ENCODE measurements at places on chromosomes 7 and 10.

- DNase-seq: no peak
Observed at GRCh38 chr7:50315739-50316671, 11.5 kb downstream of the IKZF1 start.

- DNase-seq: no peak
Observed at GRCh38 chr7:101400751-101401150, 38.1 kb downstream of the COL26A1 start.

GRCh38 chr10:101903827-101904550 lies 60.4 kb upstream of the KCNIP2 start:
- DNase-seq: no peak

GRCh38 chr7:101754424-101755159 lies 62.8 kb upstream of the CUX1 start:
- DNase-seq: peak; percentile 59

DNA sequence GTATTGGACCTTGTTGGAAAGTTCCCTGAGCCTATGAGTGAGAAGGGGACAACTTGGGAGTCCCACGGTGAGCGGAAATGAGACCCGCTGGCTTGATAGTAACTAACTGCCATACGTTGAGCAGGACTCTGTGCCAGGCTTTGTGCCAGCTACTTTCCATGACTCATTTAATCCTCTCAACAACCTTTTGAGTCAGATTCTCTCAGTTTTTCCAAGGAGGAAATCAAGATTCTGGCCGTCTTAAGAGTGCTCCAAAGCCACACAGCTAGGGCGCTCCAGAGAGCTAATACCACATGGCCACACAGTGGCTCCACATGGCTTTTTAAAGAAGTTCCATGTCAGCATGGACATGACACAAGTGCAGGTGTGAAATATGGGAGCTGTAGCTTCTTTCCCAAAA lies 55.7 kb downstream of the NOD1 start:
- no peak for DNase-seq

- DNase-seq: no peak
Observed at GRCh38 chr7:24026351-24026750, 257.6 kb upstream of the NPY start.

GRCh38 chr10:50506861-50507573 lies 116.7 kb downstream of the SGMS1 start:
- no peak for DNase-seq

- DNase-seq: no peak
Observed at GRCh38 chr7:100472121-100472851, 6.7 kb downstream of the TSC22D4 start.

DNA sequence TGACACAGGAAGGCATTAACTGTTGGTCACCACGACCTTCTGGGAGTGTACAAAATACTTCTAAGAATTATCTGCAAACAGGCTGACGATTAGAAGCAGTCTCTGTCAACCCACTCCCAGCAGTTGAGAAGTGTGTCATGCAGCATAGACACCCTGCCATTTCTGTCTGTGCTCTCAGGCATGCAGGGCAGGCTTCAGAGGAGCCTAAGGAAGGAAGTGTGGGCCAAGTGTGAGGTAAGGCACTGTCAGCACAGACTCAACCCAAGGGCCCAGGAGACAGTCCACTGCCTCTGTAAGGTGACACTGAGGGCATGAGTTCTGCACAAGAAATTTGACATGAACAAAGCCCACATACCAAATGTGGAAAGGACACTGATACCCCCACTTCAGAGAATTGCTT lies 109.0 kb upstream of the VIPR2 start:
- no peak for DNase-seq

DNA sequence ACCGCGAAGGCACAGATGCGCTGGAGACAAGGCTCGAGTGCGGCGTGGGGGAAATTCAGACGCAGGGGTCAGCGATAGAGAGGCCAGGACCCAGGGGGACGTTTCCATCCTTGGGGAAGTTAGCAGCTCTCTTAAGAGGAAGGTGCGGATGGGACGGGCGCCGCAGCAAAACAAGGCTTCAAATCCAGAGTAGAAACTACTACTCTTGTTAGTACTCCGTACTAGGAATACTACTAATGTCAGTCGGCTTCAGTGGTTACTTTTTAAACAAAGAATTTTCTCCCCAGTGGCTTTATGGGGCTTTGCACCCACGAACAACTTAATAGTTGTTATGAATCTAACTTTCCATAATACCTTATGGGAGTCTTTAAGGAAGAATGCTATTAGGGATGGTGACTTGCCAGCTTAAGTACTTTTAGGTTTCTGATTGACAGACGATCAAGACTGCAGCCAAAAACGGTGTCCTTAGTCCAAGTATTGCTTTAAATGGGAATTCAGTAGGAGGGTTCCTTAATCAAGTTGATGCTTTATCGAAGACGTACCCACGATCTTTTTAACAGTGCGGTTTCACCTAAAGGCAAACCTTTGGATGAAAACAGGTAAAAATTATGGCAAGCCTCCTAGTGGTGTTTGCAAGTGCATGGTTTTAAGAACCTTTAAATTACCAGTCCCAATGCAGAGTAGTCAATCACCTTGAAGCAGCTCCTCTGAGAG lies 812 bp upstream of the IDE start:
- DNase-seq: no peak

GRCh38 chr10:72000073-72001032 lies 36.2 kb downstream of the CHST3 start:
- no peak for DNase-seq

DNA sequence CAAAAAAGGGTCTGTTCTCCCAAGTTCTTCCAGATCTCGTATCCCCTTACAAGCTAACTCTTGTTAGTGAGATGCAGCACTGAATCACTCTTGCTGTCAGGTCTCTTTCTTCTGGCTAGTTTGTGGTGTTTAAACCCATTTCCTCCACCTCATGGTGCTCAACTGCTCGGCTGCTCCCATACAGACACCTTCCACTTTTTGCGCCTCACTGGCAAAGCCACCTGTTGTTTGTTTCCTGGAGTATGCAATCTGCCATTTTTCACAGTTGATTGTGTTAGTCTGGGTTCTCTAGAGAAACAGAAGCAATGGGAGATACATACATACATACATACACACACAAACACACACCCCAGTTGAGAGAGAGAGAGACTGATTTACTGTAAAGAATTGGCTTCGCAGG lies 124.4 kb upstream of the SP8 start:
- no peak for DNase-seq

GRCh38 chr10:94138391-94138790 lies 144.7 kb downstream of the PLCE1 start:
- no peak for DNase-seq

DNA sequence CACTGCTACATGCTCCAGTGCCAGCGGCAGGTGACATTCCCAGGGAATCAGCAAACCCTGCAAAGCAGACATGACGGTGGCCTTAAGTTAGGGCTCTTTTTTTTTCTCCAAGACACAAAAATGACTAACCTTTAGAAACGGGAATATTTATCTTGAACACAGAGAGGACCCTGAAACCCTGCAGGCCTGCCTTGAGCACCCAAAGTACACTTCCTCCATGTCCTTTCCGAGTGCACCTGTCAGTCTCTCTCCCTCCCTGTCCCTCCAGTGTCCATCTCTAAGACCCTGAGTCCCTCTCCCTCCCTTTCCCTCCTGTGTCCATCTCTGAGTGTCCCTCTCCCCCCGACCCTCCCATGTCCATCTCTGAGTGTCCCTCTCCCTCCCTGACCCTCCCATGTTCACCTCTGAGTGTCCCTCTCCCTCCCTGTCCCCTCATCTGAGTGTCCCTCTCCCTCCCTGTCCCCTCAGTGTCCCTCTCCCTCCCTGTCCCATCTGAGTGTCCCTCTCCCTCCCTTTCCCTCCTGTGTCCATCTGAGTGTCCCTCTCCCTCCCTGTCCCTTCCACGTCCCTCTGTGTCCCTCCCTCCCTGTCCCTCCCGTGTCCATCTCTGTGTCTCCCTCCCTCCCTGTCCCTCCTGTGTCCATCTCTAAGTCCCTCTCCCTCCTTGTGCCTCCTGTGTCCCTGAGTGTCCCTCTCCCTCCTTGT lies 51.2 kb upstream of the CAMK2B start:
- no peak for DNase-seq

DNA sequence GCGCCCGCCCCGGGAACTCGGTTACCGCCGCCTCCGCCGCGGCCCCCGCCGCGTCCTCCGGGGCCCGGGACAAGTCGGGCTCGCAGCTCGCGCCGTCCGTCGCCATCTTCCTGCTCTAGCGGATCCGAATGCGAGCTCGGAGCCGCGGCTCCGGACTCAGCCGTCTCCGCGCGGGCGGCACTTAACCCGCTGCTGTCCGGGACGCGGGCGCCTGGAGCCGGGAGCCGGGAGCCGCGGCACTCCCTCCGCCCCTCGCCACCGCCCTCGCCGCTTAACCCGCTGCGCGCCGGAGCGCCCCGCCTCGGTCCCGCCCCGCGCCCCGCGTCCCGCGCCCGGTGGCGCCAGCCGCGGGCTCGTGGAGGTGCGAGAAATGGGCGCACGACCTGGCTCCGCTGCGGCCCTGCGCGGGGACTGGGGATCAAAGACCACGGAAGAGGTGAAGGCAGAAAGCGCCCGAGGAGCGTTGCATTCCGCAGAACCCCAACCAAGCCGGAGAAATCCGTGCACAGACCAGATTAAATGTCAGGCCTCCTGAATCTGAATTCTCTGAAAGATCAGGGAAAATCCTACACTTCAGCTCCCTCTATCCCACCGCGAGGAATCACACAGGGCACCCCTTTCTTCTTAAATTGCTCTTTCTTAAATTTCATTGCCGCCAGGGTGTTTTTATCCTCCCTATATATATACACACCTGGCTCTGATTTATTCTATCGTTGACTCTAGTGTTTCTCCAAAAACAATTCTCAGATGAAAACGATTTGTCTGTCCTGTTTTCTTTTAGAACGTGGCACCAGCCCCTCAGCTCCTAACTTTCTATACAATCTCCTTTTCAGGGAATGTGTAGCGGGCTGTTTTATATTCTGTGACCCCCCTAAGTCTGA lies at the start of gene CTTNBP2:
TSS of gene CTTNBP2 (minus strand) at position 132 of the 881 bp plus-strand sequence. CDS start at position 106, 26 bp downstream.
- peak; percentile 34 for DNase-seq

DNA sequence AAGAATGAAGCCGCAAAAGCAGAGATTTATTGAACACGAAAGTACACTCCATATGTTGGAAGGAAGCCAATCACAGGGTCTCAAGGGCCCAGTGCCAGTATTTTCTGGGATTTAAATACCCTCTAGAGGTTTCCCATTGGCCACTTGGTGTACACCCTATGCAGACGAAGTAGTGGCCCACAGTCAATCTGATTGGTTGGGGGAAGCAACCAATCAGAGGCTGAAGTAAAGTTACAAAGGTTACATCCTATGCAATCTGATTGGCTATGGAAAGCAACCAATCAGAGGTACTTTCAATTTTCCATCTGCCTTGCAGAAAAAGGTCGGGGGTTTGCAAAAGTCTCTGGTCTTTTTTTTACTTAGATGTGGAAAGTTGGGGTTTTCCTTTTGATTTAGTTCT lies 481.3 kb upstream of the NRP1 start:
- DNase-seq: no peak

- DNase-seq: peak; percentile 18
Observed at GRCh38 chr10:24617771-24618396, 105.8 kb downstream of the ARHGAP21 start.

- DNase-seq: no peak
Observed at GRCh38 chr10:14583252-14583651, 191.4 kb downstream of the FAM107B start.

GRCh38 chr7:129494041-129494440 lies 8.3 kb upstream of the SMKR1 start:
- DNase-seq: no peak

DNA sequence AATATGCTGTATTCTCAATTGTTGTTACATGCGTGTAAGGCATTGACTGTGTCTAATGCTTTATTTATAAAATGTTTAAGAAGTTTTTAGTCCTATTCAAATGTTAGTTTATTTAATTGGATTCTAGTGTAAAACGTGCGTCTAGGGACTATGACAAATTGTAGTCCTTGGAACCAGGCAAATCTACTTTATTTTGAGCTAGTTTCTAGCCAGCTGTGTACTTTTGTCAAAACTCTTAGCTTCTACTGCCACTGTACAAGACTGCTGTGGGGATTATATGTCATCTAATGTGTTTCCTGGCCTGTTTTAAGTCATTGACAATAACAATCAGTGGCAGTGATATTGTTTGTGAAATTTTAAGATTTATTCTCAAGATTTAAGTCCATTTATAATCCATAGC lies 220.5 kb upstream of the SEMA3D start:
- DNase-seq: no peak

GRCh38 chr10:91602868-91603568 lies 29.9 kb downstream of the PPP1R3C start:
- DNase-seq: no peak

- DNase-seq: no peak
Observed at GRCh38 chr10:59106441-59106840, 70.0 kb upstream of the PHYHIPL start.

DNA sequence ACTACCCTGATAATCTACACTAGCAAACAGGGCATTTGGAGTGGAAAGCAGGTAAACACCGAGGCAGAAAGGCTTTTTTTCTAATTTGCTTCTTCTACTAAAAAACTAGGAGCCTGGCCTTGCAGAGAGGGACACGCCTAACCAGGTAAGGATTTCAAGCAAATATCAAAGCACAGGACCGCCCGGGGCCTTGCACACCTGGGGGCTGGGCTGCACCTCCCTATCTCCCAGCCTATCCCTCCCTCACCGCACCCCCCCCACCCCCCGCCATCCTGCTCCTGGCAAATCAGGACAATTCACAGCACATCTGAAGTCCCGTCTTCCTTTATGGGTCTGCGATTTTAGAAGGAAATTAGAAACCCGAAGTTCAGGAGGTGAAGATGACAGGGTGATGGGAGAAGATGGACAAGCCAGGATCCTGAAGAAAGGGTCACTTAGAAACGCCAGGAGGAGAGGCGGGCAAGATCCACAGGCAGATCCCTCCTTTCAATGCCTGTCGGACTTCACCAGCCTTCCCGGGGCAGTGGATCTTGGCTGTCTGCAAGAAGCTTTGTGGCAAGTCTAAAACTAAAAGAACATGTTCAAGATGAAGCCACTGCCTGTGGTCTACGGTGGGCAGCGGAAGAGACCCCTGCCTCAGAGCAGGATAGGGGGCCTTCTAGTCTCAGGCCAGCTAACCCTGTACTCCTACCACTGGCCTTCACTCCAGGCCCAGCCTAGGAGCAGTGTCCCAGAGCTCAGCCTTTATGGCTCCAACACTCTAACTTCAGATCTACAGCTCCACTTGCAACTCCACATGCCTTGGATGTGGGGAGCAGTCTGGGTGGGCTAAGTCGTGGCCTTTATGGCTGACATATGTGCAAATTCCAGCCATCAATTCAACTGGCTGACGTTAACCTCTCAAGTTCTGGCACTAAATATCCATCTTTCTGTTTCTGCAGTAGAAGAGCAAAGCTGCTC lies 43.9 kb downstream of the TNS3 start:
- DNase-seq: no peak

- no peak for DNase-seq
Observed at GRCh38 chr10:29140991-29141390, 147.9 kb upstream of the LYZL1 start.
